ENCODE measurements at places on chromosomes 1 and 21. TPM values are rescaled to one million over a fixed set of nuclear protein-coding genes. Genes with fewer than 3 reads are reported as not detected.

Gene PTPN7
- total RNA-seq, result not detected

Gene GNG12
- total RNA-seq, result 184 TPM

Gene BTF3L4
- total RNA-seq, result 29.7 TPM

Gene ADAM30
- total RNA-seq, result 0.03 TPM

Gene RXRG
- not detected for total RNA-seq

All from smooth muscle cell of the pulmonary artery (primary cell).